GM12891 (cell line): ENCODE measurements at places on chromosomes 5 and 9.

- no peak for DNase-seq
Observed at GRCh38 chr5:81552852-81553566, 159.1 kb upstream of the ACOT12 start.

DNA sequence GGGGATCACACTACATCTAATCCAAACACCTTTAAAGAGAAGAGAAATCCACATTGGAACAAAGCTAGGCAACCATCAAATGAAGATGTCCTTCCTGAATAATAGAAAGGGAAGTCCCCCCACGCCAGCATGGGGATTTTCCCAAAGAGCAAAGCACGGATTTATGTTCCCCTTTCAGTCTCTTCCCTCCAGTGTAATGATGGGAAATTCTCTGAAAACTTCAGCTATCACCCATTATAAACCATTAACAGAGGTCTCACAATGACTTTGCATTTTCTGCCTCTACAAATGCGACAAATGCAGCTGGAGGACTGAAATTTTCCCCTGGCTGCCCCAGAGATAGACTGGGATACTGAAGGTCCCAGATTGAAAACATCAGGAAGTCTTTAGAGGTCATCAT lies 368.7 kb downstream of the EFNA5 start:
- DNase-seq = no peak

- DNase-seq = no peak
Observed at GRCh38 chr5:138625134-138625533, 49.9 kb upstream of the HSPA9 start.

DNA sequence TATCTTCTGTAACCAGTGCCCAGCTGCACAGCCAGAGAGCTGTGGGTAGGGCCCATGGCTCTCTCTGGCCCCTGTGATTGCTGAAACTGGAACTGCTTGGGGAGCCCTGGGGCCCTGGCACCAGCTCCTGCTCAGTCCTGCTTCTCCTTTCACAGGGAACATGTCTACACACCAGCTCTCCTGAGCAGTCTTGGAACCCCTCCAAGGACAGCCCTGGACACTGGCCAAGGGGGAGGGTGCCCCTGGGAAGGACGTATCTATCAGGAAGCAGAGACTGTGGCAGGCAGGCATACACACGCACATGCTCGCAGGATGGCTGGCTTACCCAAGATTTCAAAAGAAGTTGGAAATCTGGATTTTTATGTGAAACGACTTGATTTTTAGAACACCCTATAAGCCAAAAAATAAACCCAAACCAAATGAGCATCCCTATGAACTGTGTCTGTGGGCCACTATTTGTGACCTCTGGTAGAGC lies 8.8 kb upstream of the TRAF1 start:
- no peak for DNase-seq

DNA sequence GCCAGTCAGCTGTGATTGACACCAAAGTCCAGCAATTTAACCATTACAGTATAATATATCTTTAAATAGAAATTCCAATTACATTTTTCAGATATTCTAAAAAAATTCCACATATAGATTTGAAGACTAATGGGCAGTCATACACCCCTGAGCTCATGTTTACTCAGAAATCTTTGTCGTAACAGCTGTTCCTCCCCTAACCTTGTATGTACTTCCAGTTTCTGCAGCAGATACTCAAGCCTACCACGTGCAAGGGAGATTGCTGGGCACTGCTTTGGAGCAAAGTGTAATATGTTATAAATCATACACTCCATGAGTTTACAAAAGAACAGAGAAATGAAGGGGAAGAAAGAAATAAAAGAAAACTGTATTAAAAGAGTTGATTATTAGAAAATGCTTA lies 241.2 kb downstream of the TRIM32 start:
- no peak for DNase-seq
